Muscle of leg (tissue), 16 donors: ENCODE measurements at places on chromosomes 7 and 10. TPM values are rescaled to one million over a fixed set of nuclear protein-coding genes. Genes with fewer than 3 reads are reported as not detected.

The XRCC2 gene
- 3.5 TPM for total RNA-seq

The LIPM gene
- not detected for total RNA-seq

The EIF3A gene
- 65.6 TPM for total RNA-seq

The JAKMIP3 gene
- 0.27 TPM for total RNA-seq

The CREB5 gene
- 22.7 TPM for total RNA-seq

The LOXL4 gene
- total RNA-seq, result 9.7 TPM

The MCM10 gene
- total RNA-seq, result 5.1 TPM

The ZNF503 gene
- total RNA-seq, result 3.6 TPM

The CAV2 gene
- 33.6 TPM for total RNA-seq

The MINPP1 gene
- 12.1 TPM for total RNA-seq

The ZP3 gene
- 0.49 TPM for total RNA-seq

The PTF1A gene
- total RNA-seq, result not detected

The CHAT gene
- not detected for total RNA-seq

The IFIT1B gene
- total RNA-seq, result 1.1 TPM

The GIMAP6 gene
- total RNA-seq, result 18.7 TPM

The HTR7 gene
- 0.18 TPM for total RNA-seq

The ITIH2 gene
- total RNA-seq, result 0.22 TPM

The KAT6B gene
- 23.1 TPM for total RNA-seq

The ZPBP gene
- not detected for total RNA-seq

The LCOR gene
- 18.0 TPM for total RNA-seq

The CLCN1 gene
- total RNA-seq, result 1.1 TPM

The GHRHR gene
- total RNA-seq, result 1.3 TPM

The SLC18A2 gene
- total RNA-seq, result 0.35 TPM

The LLCFC1 gene
- total RNA-seq, result not detected

The RTKN2 gene
- 2.4 TPM for total RNA-seq

The TMEM196 gene
- total RNA-seq, result 0.04 TPM

The ELFN1 gene
- total RNA-seq, result 4.4 TPM

The AQP1 gene
- total RNA-seq, result 96.4 TPM

The HOXA1 gene
- 0.58 TPM for total RNA-seq

The NRF1 gene
- 10.0 TPM for total RNA-seq
